ENCODE measurements at places on chromosomes 5 and 9. TPM values are rescaled to one million over a fixed set of nuclear protein-coding genes. Genes with fewer than 3 reads are reported as not detected.

AMBP gene
- total RNA-seq, result 7.7 TPM

OBP2B gene
- not detected for total RNA-seq

UBTD2 gene
- 14.1 TPM for total RNA-seq

IFNE gene
- 1.4 TPM for total RNA-seq

FOXD4 gene
- 0.56 TPM for total RNA-seq

SLC36A3 gene
- not detected for total RNA-seq

PCDHGA7 gene
- total RNA-seq, result 1.1 TPM

FAM78A gene
- total RNA-seq, result 0.22 TPM

LCN1 gene
- total RNA-seq, result not detected

Data from A549 treated with RU486 at 1 μM for 4 hours (cell line).